Hematopoietic multipotent progenitor cell treated with erythropoietin and hydrocortisone succinate and interleukin-3 and kit ligand, for 17 days (in vitro differentiated cells): ENCODE measurements at places on chromosomes 6 and 20.
A peak's percentile ranks its signal among the peaks of the same experiment; 100 is the strongest.

GRCh38 chr20:21105429-21106170, 558 bp downstream of the LINC00237 start:
- no peak for DNase-seq

- DNase-seq, result no peak
These were observed 72.4 kb upstream of the KIF25 start for GRCh38 chr6:167925026-167925425.

GRCh38 chr6:78093906-78094305, 441.1 kb downstream of the MEI4 start:
- no peak for DNase-seq

GRCh38 chr6:24883618-24884017, 52.1 kb downstream of the RIPOR2 start:
- DNase-seq, result no peak

- no peak for DNase-seq
These were observed 20.8 kb downstream of the DAAM2 start for GRCh38 chr6:39812853-39813533.

DNA sequence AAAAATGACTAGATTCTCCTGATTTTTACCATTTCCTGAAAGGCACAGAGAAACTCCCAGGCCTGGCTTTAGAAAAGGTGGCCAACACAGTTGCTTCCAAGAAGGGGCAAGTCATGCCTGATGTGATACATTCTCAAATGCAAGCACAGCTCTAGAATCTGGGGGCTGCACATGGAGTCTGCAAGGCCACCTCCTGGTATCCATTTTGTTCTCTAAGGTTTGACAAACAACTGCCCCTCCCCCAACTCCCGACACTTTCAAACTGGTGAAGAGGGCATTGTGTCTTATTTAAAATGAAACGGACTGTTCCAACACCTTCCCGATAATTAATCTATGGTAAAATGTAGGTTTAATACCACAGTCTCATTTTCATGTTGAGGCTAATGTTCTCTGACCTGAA, 220.2 kb upstream of the CEP162 start:
- DNase-seq, result no peak

GRCh38 chr6:33199687-33200218, 712 bp downstream of the RXRB start:
- peak; percentile 86 for DNase-seq

DNA sequence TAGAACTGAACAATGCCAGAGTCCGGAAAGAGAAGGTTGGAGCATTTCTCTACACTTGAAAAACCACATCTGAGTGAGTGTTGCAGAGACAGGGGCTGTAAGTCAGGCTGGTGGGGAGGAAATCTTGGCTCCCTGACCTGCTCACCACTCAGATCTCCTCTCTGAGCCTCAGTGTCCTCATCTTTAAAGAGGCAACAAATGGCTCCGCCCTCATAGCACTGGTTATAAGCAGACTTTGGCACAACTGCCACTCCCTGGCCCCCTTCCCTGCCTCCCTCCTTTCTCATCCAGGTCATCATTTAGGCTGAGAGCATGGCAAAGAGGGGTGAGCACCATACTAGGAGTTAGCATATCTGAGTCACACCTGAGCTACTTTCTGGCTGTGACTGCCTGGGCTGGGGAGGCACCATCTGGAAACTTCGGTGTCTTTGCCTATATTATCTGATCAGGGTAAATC, 10.6 kb downstream of the SIRPG start:
- DNase-seq, result no peak

GRCh38 chr6:166591961-166592520, 5.6 kb upstream of the RAMACL start:
- DNase-seq, result no peak

DNA sequence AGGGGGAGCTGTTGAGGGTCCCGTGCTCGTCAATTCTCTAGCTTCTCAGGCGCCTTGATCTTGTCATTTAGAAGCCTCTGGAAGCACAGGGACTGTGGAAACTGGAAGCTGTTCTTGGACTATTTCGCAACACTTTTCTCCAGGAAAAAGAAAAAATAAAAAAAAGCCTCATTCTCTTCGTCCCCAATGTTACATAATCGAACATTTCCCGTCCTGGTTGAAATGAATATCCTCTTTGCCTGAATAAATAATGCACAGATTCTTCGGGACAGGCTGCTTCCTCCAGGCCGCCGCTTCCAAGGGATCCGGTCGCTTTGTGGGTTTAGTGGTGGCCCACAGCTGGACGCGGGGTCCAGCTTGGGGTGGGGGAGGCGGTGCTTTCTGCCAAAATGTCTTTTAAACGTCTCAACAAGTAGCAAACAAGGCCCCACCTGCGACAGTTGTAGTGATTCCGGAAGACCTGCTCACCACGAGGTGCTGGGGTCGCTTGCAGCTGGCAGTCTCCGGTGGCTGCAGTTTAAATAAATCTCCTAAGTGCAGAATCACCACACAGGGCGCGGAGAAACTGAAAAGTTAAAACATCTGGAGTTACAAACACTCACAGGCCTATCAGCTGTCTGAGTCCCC, 125.9 kb upstream of the ESR1 start:
- DNase-seq, result no peak

- DNase-seq, result no peak
These were observed 56.8 kb downstream of the NCR2 start for GRCh38 chr6:41392246-41392645.

DNA sequence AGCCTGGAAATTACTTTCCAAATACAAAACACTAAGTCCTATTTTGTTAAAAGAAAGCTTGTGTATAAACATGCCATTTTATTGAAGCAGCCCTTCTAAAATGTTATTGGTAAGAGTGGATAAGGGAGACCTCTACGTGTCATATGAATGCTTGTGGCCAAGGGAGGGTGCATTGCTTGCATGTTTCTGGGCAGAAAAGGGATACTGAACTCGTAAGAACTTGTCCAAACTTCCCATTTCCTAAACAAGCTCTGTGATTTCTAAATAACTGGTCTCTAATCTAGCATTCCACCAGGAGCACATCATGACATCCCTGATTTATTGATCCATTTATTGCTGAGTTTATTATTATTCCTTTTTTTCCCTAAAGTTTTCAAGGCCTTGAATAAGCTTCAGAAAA, 474.1 kb downstream of the CD109 start:
- no peak for DNase-seq

- DNase-seq, result no peak
These were observed 122.1 kb upstream of the SPACA1 start for GRCh38 chr6:87925373-87926060.

DNA sequence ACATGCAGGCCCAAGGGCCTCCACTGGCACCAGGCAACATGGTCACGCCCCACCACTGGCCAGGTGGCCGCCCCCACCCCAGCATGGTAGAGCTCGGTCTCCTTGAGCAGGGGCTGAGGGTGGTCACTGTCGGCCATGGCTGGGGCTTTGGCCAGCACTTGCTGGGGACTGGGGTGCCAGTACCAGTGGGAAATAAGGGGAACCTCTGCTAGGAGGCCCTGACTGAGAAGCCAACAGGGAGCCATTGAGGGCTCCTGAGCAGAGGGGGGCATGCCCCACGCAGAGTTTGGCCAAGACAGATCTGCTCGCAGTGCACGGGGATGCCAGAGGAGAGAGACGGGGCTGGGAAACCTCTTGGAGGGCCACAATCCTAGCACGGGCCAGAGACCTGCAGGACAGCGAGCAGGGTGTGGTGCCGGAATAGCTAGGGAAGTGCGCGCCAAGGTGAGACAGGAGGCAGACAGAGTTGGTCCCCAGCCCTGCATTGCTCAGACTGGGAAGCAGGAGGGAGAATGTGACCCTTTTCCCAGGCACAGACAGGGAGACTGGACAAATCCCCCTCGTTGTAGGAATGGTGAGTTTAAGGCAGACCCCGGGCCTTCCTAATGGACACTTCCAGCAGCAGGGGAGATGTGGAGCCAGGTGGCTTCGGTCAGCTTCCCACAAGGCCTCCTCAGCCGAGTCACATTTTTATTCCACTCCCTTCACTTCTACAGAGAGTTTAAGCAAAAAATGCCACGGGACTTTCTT, 179.0 kb upstream of the CST7 start:
- DNase-seq, result no peak

- DNase-seq, result no peak
These were observed 14.5 kb upstream of the TRAF3IP2 start for GRCh38 chr6:111620169-111620568.

- DNase-seq, result no peak
These were observed 21.8 kb downstream of the FOXA2 start for GRCh38 chr20:22562620-22563019.

DNA sequence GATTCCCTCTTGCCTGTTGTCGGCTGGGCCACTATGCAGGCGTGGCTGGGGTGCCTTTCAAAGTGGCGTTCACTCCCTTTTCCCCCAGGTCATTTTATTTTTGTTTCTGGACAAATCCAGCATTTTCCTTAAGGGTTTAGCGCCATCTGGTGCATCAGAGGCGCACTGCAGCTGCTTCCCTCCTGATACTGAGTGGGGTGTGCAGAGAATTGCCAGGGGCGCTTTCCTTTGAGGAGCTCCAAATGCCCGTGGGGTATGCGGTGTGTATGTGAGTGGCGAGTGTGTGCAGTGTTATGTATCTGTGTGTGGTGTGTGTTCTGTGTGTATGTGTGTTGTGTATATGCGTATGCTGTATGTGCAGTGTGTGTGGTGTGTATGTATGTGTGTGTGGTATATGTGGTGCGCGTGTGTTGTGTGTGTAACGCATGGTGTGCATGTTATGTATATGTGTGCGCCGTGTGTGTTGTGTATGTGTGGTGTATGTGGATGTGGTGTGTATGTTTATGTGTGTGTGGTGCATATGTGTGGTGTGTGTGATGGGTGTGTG, 100.1 kb upstream of the AGPAT4 start:
- peak; percentile 71 for DNase-seq

- DNase-seq, result no peak
These were observed 74.7 kb upstream of the TNFAIP3 start for GRCh38 chr6:137792160-137793033.

DNA sequence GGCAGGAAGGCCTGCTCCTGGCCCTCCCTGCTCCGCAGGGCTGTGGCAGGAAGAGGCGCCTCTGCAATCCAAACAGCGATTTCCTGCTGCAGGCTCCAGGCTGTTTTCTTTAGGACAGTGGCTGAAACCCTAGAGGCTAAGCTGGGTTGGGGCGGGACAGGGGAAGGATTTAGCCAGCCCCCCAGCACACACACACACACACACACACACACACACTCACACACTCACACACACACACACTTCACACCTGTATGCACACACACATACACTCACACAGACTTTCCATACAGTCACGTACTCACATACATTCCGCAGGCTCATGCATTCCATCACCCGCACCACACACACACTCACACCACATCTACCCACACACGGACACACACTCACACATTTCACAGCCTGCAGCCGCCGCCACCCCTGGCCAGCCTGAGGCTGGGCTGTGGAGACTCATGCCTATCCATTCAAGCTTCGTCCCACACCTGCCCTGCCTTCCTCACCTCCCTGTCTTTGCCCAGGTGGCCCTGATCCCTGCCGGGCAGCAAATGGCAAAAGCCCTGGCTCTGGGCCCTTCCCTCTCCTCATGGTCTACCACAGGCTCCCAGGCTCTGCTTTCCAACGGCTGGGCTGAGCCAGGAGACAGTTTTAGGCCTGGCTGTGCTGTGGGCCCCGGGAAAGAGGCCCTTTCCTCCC, 17.9 kb downstream of the MDFI start:
- no peak for DNase-seq

DNA sequence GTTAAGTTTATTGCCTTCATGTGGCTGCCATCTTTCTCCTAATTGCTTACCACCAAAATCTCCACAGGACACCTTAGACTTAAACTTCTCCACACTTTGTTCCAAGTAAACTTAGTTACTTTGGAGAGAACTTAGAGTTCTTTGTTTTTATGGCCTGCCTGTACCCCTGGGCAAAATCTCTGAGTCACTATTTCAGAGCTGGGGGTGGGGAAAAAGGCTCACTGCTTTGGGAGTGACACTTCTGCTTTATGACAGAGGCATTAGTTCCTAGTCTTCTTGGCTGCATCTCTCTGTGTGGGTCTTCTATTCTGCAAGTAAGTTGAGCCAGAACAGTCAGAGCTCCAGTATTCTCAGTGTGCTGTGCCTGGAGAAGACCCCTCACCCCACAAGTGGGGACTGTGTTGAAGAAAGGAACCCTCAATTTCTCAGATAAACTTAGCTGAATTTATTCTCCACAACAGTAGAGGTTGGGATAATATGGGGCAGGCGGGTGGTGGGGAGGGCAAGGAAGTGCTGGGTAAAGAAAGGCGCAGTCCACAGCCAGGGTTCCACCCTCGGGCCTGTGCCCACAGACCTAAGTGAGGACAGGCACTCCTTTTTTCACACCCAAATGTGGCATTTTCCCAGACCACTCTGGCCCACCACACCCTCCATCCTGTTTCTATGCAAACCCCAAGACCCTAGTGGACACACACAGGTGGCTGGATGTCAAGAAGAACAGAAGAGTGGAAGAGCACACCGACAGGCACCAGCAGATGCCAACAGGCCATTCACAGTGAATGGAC, 636.6 kb upstream of the MAN1A1 start:
- no peak for DNase-seq

GRCh38 chr6:9195322-9195721, 760.0 kb upstream of the SLC35B3 start:
- no peak for DNase-seq

- no peak for DNase-seq
These were observed 29.1 kb upstream of the SASH1 start for GRCh38 chr6:148313488-148313887.

DNA sequence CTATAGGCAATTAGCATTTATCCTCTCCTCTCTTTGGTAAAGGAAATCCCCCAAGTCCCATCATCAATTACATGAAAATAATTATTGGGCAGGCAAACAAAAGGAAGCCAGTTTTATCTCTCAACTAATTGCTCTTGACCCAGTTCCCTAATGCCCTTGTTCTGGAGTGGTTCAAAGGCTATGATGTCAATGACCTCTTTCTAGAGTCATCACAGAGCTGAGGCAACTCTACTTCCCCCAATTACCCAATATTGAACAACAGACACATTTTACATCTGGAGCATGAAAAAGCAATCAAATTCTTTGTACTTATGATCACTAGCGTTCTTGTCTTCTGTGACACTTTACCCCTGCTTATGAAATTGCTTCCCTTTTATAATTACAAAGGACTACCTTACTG, 43.5 kb downstream of the NT5E start:
- DNase-seq, result no peak
